ENCODE measurements at places on chromosomes 2 and 18.

- DNase-seq, result no peak
These were observed 113.8 kb upstream of the UXS1 start for GRCh38 chr2:106307860-106308259.

GRCh38 chr18:33210575-33211189 lies 229.8 kb downstream of the CCDC178 start:
- DNase-seq, result peak; percentile 3

- no peak for DNase-seq
These were observed 24.8 kb upstream of the STK39 start for GRCh38 chr2:168272225-168272624.

GRCh38 chr2:239310401-239311061 lies 90.3 kb downstream of the HDAC4 start:
- DNase-seq, result no peak

- no peak for DNase-seq
These were observed 1143.5 kb upstream of the CELF4 start for GRCh38 chr18:38709122-38709521.

- no peak for DNase-seq
These were observed 900.7 kb downstream of the SOCS6 start for GRCh38 chr18:71189581-71189980.

Data from fibroblast of gingiva (primary cell).